ENCODE measurements at places on chromosomes 7 and 10.

DNA sequence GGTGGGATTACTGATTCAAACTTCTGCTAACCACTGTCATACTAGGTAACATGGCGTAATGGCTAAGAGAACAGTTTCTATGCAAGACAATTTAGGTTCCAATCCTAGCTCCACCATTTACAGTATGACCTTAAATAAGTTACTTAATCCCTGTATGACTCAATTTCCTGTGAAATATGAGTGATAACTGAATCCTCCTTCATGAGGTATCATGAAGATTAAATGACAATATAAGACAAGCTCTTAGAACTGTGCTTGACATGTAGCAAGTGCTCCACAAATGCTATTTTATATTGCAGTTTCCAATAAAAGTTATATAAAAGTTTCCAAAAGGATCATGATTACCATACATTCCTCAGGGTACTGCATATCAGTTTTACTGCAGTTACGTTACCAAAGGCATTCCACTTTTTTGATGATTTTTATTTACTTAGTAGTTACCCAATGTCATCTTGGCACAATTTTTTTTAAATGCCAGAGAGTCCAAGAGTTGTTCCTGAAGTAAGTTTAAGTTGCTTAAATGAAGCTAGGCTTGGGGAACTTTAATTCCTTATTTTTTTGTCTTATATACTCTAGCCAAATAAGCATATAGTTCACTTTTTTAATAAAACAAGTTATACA lies 7.1 kb downstream of the DOCK4 start:
- DNase-seq, result no peak

DNA sequence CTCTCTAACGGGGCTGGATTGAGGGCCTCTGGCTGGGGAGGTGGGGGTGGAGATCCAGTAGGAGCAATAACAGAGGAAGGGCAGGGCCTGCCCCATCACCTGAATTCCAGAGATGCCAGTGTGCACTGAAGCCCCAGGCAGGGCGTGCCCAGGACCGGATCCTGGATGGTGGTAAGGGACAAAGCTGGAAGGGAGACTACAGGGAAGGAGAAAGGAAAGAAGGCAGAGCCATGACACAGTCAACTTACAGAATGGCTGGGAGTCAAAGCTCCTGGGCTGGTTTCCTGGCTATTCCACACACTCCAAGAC lies 666 bp downstream of the TMEM139 start:
- DNase-seq, result no peak

GRCh38 chr7:28517206-28517605 lies 104.9 kb downstream of the CREB5 start:
- no peak for DNase-seq

- DNase-seq, result no peak
These were observed 28.4 kb upstream of the CRHR2 start for GRCh38 chr7:30710669-30711068.

GRCh38 chr7:112143582-112143981 lies 62.6 kb downstream of the DOCK4 start:
- no peak for DNase-seq

DNA sequence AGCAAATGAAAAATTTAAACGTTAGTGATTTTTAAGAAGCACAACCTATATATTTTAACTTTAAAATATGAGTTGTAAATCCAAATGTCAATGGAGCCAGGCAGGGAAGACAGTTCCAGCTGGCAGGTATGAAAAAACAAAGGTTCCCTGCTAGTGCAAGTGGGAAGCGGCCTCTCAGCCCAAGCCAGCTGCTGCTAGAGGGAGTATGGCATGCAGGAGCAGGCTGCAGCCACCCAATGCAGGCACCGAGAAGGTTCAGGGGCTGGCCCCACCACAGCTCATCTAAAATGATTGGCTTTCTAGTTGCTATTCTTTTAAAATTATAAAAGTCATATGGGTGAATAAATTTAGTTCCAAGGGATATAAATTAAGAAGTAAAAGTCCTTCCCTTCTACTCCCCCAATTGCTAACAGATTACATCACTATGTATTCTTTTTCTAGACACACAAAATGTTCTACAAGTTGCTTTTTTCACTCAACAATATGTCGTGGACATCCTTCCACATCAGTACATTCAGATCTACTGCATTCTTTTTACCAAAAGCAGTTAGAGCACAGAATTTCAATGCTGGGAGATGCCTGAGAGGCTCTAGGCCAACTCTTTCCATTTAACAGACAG lies 69.3 kb downstream of the SGMS1 start:
- DNase-seq, result no peak

DNA sequence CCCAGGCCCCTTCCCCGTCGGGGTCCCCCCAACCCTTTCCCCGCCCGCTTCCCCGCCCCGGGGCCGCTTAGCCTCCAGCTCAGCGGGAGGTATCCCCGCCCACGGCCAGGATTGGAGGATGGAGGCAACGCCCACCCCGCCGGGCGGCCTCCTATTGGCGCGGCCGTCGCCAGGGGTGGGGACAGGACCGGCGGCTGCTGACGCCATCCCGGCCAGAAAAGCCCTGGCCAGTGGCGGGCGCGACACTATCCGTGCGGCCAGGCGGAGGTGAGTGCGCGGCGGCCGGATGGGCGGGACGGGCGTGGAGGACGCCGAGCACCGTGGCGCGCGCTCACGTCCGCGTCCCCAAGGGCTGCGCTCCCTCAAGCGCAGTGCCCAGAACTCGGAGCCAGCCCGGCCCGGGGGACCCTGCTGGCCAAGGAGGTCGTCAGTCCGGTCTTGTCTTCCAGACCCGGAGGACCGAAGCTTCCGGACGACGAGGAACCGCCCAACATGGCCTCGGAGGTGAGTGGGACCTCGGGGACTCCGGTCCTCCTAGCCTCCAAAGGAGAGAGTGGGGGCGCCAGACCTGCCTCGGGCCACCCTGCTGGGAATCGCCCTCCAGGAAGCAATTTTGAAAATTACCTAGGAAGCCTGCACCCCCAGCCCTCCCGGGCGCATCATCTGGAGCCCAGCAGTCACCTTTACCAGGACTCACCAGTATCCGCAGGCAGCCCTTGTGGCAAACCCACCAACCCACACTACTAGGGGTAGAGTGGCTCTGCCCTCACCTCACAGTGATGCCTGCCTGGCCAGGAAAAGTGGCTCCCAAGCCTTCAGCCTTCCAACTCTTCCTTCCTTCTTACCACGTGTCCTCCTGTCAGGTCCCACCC lies at the start of gene ASL:
Gene ASL (plus strand): TSS at position 230 of the 872 bp plus-strand sequence. CDS start 263 bp downstream, at position 493.
- peak; percentile 65 for DNase-seq

DNA sequence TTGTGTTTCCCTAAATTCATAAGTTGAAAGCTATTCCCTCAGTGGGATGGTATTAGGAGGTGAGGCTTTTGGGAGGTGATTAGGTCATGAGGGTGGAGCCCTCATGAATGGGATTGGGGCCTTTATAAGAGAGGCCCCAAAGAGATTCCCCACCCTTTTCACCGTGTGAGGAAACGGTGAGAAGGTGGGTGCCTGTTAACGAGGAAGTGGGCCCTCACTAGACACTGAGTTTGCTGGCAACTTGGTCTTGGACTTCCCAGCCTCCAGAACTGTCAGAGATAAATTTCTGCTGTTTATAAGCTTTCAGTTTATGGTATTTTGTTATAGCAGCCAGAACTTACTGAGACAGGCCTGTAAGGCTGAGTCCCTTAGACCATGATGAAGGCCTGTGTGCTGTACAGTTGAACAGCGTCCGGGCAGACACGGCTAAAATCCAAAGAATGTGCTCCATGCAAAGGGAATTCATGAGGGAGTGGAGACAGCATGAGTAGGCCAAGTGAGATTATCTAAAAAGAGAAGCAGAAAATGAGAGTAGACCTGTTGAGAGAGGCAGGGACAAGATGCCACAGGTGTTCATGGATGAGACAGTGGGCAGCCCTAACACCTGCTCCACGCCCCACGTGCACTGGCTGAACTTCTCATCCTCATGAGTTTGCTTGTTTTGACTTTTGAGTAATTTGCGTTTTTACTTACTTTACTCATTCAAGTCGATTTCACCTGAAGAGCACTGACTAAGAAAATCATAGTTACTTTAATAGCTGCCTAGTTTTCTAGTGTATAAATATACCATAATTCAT lies 66.9 kb upstream of the SFMBT2 start:
- DNase-seq, result no peak

DNA sequence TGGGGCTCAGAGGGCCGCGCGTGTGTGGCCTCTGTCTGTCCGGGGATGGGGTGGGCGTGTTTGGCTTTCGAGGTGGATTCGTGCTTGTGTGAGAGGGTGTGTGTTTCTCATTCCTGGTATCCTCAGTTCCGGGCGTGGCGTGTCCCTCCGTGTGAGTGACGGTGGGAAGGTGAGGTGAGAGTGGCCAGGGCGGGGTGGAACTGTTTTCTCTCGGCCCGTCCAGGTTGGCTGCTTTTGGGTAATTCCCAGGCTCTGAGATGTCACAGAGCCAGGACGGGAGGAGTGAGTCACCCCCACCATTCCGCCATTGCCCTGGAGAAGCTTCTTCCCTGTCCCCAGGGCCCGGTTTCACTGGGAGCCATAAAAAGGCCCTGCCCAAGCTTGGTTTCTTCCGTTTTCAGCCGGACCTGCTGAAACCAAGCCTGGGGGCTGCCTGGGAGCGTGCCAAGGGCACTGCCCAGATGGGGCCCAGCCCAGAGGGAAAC lies 21.3 kb upstream of the CLDN4 start:
- no peak for DNase-seq

GRCh38 chr7:30252885-30253795 lies 31.3 kb upstream of the ZNRF2 start:
- DNase-seq, result no peak

- DNase-seq, result no peak
These were observed 54.7 kb upstream of the SYPL1 start for GRCh38 chr7:106166651-106167342.

DNA sequence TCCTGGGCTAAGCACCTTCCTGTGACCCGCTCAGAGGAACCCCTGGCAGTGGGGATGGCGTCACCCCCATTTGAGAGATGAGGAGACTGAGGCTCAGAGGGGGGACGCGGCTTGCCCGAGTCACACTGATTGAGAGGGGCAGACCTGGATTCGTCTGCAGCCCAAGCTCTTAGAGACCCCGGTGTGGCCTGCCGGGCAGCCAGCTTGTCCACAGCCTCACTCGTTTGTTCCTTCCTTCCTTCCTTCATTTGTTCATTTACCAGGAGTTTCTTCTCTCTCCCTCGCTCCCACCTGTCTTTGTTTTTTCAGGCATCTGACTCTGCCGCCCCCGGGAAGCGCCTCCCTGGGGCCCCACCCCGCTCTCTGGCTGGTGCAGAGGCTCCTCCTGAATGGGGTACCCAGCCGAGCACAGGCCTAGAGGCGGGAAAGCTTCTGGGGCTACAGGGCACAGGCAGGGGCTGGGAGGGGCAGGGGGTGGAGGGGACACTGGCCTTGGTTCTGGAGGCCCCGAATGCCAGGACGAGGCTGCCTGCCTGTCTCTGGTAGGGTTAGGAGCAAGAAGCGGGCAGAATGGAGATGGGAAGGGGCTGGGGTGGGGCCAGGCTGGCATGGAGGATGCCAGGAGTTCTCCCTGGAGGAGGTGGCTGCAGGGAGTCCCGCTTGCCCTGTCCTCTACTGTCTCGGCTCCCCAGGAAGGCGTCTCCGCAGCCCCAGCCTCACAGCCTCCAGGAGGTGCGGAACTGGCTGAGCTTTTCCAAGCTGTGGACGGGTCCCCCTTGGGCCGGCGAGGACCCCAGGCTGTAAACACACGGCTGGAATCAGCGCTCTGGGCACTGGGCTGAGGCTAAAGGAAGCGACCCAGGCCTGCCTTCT lies 91.6 kb downstream of the UNCX start:
- no peak for DNase-seq

GRCh38 chr7:12281038-12281437 lies 69.9 kb downstream of the TMEM106B start:
- no peak for DNase-seq

DNA sequence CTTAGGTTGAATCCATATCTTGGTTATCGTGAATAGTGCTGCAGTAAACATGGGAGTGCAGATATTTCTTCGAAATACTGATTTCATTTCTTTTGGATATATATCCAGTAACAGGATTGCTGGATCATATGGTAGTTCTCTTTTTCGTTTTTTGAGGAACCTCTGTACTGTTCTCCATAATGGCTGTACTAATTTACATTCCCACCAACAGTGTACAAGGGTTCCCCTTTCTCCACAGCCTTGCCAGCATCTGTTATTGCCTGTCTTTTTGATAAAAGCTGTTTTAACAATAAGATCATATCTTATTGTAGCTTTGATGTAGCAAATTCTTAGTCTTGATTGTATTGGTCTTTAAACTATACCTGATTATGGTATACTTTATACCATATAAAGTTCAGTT lies 45.3 kb downstream of the ZNRF2 start:
- no peak for DNase-seq

- DNase-seq, result no peak
These were observed 142.2 kb upstream of the HDAC9 start for GRCh38 chr7:18353339-18353738.

DNA sequence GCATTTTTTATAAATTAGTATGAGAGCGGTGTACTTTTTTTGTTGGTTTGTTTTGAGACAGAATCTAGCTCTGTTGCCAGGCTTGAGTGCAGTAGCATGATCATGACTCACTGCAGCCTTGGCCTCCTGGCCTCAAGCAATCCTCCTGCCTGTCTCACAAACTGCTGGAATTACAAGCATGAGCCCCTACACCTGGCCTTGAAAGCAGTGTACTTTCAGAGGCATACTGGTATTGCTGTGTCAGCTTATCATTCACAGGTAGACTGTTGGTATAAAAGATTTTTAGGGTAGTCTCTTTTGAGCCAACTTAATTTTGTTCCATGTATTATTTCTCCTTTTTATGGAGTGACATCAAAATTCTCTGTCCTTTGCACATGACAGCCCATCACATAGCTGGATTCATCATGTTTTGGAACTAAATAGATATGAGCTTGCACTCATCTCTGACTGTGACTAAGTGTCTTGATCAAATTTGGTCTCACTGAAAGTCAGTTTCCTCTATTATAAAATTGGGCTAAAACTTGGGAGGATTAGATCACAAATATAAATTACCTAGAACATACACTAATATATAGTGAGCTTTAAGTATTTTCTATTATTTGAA lies 12.4 kb downstream of the GNAT3 start:
- no peak for DNase-seq

- no peak for DNase-seq
These were observed 6.2 kb downstream of the GPRIN2 start for GRCh38 chr10:46550076-46550790.

- DNase-seq, result no peak
These were observed 553 bp downstream of the VDAC2 start for GRCh38 chr10:75211007-75211691.
